Muscle of leg (tissue), 16 donors: ENCODE measurements at places on chromosomes 2 and 18. TPM values are rescaled to one million over a fixed set of nuclear protein-coding genes. Genes with fewer than 3 reads are reported as not detected.

- no peak overlapping the region for H3K4me3 ChIP-seq
- DNase-seq, result peak; percentile 29
- peaks cover 15% of the 10 kb centered on the region for H3K4me1 ChIP-seq
- H3K36me3 ChIP-seq, result peaks cover 49% of the 10 kb centered on the region
Observed at GRCh38 chr2:85851253-85852151, 37.3 kb downstream of the ST3GAL5 start.

The WNT10A gene
- polyA plus RNA-seq, result 0.06 TPM

DNA sequence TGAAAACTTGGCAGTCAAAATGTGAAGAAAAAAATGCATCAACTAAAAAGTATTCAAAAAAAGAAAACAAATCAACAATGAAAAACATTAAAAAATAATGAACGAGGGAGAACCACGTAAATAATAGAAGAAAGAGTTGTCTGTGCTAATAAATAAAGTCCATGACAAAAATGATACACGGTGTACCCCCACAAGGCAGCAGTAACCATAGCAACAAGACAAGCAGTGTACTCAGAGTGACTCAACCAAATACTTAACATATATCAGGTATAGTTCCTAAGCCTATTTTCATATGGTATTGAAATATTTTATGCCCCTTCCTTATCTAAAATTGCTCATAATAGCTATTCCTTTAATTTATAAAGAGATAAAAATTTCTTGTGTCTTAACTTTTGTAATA is 162.3 kb upstream of the TMEM200C start:
- peaks cover 2% of the 10 kb centered on the region for H3K4me1 ChIP-seq
- H3K27ac ChIP-seq, result no peak overlapping the region
- H3K36me3 ChIP-seq, result no peaks in the 10 kb centered on the region
- no peaks in the 10 kb centered on the region for H3K27me3 ChIP-seq

DNA sequence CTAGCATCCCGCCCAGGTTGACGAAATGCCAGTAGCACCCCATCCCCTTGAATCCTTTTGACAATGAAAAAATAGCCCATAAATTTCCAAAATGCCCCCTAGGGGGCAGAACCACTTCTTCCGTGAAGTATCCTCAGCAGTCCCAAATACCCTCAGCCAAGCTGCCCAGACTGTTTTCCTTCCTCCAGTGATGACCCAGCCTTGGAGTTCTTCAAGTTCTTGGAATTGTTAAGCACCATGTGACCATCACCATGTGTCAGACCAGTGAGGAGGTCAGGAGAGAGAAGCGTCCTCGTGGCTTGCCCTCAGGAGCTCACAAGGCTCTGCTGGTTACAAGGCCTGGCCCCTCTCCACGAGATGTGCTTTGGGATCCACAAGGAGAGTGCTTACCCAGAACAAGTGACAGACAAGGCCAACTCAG is 1.4 kb upstream of the SLC23A3 start:
- peak; percentile 68 for DNase-seq
- no peaks in the 10 kb centered on the region for H3K27me3 ChIP-seq
- peaks cover 39% of the 10 kb centered on the region for H3K36me3 ChIP-seq
- H3K4me1 ChIP-seq, result peaks cover 9% of the 10 kb centered on the region
- H3K4me3 ChIP-seq, result no peak overlapping the region

DNA sequence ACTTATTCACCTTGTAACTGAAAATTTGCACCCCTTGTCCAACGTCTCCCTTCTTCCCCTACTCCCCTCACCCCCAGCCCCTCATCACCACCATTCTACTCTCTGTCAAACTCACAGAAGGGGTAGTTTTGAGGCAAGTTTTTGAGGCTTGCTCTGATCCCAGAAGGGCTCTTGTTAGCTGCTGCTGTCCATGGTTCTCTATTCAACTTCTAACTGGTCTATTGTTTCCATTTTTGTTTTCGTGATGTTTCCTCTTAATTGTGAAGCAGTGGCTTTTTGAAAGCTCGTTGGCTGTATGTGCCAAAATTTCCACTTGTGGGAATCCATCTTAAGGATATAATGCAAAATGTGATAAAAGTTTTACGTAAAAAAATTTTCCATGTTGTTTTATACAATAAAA is 92.5 kb upstream of the CRACDL start:
- no peak for DNase-seq
- H3K4me3 ChIP-seq, result no peak overlapping the region
- no peak overlapping the region for H3K27ac ChIP-seq
- no peaks in the 10 kb centered on the region for H3K4me1 ChIP-seq
- no peaks in the 10 kb centered on the region for H3K36me3 ChIP-seq

DNA sequence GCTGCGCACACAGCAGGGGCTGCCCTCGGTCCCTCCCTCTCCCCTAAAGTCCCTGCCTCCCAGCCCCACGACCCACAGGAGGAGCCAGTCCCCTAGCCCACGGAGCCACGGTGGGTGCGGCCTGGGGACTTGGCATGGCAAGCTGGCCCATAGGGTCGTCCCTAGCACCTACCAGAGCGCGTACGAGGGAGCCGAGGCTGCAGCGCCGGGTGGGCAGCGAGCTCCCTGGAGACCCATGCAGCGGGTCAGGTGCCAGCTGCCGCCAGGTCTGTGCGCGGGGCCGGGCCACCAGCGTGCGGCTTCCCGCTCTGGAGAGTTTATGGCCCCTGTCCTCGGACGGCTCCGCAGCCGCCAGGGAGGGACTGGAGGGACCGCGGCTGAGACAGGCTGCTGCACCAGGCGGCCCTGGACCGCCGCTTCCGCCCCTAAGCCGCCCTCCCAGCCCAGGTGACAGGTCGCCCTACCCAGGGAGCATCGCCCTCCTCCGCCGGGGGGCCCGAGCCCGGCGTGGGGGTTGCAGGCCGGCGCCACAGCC is 273.6 kb downstream of the CCDC74A start:
- no peak overlapping the region for H3K27ac ChIP-seq
- peaks cover 8% of the 10 kb centered on the region for H3K4me1 ChIP-seq
- no peaks in the 10 kb centered on the region for H3K36me3 ChIP-seq

DNA sequence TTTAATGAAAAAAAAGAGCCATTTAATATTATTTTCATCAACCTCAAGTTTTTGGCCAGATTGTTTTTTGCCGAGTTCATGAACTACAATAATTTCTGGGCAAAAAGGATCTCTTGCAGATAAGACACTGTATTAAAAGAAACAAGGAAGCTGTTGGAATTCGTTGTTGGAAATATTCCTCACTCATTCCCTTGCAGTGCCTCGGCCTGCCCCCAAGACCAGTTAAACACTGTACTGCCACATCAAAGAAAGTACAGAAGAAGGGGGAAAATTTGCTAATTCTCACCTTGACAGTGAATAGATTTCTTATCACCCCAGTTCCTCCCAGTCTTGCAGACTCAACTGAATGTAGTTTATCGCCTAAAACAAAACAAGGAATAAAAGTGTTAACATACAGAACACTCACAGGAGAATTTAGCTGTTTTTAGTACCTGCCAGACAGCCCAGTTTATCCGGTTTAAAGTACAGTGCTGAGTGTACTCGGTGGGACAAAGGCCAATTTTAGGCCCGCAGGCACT is 1.2 kb downstream of the IDH1 start:
- peak; percentile 30 for DNase-seq
- H3K27ac ChIP-seq, result peak overlapping the region; percentile 39
- H3K4me3 ChIP-seq, result peak overlapping the region; percentile 81
- H3K4me1 ChIP-seq, result peaks cover 9% of the 10 kb centered on the region
- H3K27me3 ChIP-seq, result no peaks in the 10 kb centered on the region

The CDK15 gene
- 1.4 TPM for polyA plus RNA-seq

GRCh38 chr2:44459739-44460138 is 98.0 kb downstream of the CAMKMT start:
- DNase-seq, result no peak
- H3K4me1 ChIP-seq, result no peaks in the 10 kb centered on the region
- no peaks in the 10 kb centered on the region for H3K27me3 ChIP-seq
- H3K27ac ChIP-seq, result no peak overlapping the region
- no peak overlapping the region for H3K4me3 ChIP-seq

The REG1A gene
- not detected for polyA plus RNA-seq

The TTC27 gene
- polyA plus RNA-seq, result 13.0 TPM

GRCh38 chr2:71922499-71923142 is 225.0 kb downstream of the CYP26B1 start:
- no peak overlapping the region for H3K4me3 ChIP-seq
- DNase-seq, result no peak
- no peak overlapping the region for H3K27ac ChIP-seq

- H3K4me1 ChIP-seq, result peaks cover 4% of the 10 kb centered on the region
- H3K27me3 ChIP-seq, result no peaks in the 10 kb centered on the region
- no peak overlapping the region for H3K27ac ChIP-seq
- H3K36me3 ChIP-seq, result no peaks in the 10 kb centered on the region
- no peak overlapping the region for H3K4me3 ChIP-seq
Observed at GRCh38 chr2:160415991-160416390, 77.6 kb downstream of the RBMS1 start.
